ENCODE measurements at places on chromosomes 16 and 17.

DNA sequence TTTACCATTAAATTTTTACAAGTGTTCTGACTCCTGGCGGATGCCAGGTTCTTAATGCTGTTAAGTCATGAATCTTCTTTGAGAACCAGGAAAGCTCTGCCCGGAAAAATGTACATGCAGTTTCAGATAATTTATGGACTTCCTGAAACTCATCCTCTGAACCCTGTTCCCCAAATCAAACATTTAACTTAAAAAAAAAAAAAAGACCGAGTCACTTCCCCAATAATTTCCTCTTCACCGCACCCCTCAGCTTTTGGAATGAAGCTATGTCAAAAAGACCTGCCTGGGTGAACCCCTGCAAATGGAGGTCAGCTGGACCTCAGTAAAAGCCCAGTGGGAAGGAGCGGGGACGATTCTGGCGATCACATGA is 15.0 kb downstream of the ZNF232 start:
- no peak for DNase-seq

- DNase-seq = no peak
Measured at GRCh38 chr16:73831220-73831619, 465.4 kb upstream of the PSMD7 start.

DNA sequence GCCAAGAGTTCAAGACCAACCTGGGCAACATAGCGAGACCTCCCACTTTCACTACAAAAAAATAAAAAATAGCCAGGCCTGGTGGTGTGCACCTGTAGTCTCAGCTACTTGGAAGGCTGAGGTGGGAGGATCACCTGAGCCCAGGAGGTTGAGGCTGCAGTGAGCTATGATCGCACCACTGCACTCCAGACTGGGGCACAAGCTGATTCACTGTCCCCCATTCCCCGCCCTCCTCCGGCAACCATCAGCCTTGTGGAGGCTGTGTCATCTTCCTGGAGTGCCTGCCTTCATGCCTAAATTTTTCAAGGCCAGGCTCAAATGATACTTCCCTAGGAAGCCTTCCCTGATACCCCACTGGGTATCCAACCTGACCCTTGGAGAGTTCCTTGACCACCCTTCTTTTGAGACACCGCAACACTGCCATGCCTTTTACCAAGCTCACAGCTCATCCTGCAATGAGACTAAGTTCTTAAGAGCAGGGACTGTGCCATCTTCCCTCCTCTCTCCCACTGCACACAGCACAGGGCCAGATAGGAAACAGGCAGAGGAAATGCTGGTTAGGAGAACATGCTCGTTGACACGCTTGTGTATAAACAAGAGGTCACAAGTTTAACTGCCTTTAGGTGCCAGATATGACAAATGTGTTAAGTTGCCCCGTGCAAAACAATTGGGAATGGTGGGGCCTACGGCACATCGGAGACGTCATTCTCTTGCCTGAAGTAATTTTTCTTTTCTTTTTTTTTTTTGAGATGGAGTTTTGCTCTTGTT is 3.9 kb upstream of the SRCAP start:
- no peak for DNase-seq

GRCh38 chr17:67035131-67036083 is 8.9 kb upstream of the CACNG1 start:
- no peak for DNase-seq

- DNase-seq = no peak
Measured at GRCh38 chr17:17398943-17399926, 77.6 kb upstream of the MED9 start.

GRCh38 chr17:41627316-41628072 is 3.1 kb upstream of the KRT17 start:
- DNase-seq = no peak

DNA sequence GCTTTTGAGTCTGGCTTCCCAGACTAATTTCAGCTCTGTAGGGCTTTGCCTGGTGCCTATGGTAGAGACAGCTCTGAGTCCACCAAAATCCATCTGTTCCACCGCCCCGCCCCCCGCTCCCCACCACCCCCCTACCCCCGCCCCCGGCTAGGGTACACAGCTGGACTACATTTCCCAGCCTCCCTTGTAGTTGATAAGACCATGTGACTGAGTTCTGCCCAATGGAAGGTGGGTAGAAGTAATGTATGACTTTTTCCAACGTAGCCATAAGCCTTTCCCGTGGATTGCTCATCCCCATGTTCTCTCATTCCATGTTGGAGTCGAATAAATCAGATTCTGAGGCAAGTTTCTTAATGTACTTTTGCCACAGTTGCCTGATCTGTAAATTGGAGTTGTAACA is 786.7 kb upstream of the EEF2KMT start:
- no peak for DNase-seq

DNA sequence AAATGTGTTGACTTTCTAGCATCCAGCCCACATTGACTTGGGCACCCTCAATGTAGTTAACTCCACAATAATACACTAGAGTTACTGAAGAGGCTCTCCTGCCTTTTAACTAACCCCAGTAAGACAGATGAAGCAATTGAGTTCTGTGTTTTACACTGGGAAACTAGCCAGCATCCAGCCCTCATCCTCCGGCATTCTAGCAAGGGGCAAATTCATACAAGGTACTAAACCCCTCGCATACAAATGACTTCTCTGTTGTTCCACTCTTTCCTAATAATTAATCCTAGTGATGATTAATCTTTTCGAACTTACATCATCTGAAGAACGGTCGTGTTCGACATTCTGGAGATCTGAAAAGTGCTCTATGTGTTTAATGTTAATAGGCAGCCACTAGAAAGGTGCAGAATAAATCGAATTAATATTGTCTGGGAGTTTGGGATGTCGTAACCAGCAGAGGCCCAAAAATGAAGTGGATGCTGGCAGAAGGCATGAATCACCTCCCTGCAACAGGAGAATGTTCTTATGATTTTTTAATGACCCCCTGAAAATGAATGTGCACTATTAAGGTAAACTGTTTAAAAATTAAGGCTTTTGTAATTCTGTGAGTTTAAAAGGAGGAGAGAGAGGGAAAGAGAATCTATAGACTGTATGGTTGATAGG is 249.4 kb downstream of the SNX29 start:
- DNase-seq = no peak

GRCh38 chr16:23280483-23280967 is 21.6 kb upstream of the SCNN1B start:
- no peak for DNase-seq

DNA sequence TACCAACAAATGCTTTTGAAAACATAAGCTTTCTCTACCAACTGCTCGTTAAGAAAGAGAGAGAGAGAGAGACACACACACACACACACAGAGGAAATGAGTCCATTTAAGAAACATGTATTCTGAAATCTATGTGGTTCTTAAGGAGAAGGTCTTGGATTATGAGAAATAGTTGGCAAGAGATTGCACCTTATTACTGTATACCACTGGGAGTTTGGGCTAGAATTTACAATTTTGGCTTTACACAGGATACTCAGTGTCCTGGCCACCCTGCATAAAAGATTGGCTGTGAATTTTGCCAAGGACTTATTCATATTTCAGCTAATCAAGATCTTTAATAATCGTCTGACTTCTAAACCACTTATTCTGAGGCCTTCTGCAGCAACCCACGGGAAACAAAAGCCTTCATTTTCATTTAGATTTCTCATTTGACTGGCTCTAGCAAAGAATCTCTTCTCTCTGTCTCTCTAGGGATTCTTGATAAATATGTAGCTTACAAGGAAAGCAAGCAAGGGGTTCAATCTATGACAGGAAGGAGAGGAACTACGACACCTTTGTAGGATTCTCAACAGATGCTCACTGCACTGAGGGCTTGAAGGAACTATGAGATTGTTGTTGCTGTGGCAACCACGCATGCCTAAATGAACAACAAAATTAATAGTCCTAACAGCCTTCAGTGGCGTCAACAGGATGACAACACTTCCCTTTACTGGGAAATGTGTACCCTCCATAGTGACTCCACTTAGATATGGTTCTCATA is 75.3 kb upstream of the GNAO1 start:
- DNase-seq = no peak

DNA sequence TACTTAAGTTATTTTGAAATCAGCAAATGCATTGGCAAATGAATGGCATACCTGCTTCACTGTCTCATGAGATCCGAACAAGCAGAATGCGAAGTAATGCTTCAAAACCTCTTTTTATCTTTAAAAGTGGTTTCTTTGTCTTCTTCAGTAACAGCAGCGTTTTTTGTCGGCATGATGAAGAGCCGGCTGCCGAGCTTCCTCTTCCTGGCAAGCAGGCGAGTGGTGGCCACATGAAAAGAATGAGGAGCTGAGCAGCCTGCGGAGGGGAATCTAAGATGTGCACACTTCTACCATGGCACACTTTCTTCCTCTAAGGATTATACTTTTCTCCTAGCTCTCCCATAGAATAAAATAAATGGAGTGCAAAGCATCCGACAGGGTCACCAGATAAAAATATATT is 42.4 kb upstream of the AKTIP start:
- peak; percentile 24 for DNase-seq

DNA sequence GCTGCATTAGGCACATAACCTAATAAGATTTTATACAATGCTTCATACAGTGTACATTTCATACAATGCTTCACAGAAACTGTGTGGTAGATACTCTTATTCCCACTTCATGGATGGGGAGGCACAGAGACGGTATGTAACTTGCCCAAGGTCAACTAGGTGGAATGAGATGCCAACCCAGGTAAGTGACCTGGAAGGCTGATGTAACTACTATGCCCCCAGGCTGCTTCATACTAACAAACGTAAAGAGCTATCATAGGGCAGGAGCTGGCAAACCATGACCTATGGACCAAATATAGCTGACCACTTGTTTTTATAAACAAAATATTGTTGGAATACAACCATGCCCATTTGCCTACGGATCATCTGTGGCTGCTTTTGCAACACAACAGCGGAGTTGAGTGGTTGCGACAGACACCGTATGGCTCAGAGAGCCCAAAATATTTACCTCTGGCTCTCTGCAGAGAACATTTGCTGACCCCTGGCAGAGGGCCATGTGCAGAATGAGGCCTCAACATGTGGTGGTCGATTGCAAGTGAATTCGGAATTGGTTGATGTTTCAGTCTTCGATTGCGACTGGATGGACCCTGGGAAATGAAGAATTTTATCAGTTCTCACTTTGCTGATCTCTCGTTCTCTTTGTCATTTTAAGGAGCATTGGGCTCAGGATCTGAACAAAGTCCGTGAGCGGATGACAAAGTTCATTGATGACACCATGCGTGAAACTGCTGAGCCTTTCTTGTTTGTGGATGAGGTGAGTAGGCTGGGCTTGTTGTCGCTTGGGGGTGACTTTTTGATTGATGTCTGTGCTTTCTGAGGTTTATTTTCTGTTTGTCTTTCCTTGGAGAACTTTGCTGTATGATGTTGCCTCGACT is 109.7 kb downstream of the PLCG2 start:
- no peak for DNase-seq

Measured in activated CD4-positive, alpha-beta T cell treated with anti-CD3 and anti-CD28 coated beads for 1 hour (primary cell).